Central memory CD4-positive, alpha-beta T cell (primary cell): ENCODE measurements at places on chromosomes 2 and 18.

DNA sequence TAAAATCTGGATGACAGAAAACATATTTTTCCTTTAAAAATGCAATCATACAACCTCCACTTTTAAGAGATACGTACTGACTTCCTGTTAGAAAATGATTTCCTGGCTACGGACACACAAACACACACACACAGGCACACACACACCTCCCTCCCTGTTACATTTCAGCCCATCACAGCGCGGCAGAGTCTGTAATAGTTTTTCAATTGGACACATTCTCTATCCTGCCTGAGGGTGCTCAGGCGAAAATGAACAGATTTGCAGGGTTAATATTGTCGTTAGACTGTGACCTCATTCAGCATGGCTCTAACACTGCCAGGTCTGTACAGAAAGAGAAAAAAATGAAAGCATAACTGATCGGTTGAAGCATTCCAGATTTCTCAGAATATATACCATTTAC lies 45.0 kb downstream of the KCTD1 start:
- no peak for DNase-seq

GRCh38 chr18:37380546-37381110 lies 185.0 kb downstream of the CELF4 start:
- no peak for DNase-seq

DNA sequence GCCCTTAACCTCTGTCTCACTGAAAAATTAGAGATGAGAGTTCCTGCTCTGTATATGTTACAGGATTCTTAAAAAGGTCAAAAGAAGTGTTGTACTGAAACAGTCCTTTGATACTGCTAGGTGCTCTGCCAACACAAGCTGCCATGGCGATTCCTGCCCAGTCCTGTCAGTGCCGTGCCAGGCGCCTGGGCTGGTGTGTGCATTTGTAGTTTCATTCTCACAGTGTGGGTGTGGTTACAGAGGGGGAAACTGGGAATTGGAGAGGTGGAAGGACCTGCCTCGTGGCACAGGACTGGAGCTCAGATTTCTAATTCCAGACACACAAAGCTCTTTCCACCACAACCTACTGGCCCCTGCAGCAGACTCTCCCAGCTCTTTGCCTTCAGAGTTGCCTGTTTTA lies 122.3 kb upstream of the RAB6C start:
- no peak for DNase-seq

- no peak for DNase-seq
Measured at GRCh38 chr18:22451796-22452195, 34.1 kb upstream of the CTAGE1 start.

DNA sequence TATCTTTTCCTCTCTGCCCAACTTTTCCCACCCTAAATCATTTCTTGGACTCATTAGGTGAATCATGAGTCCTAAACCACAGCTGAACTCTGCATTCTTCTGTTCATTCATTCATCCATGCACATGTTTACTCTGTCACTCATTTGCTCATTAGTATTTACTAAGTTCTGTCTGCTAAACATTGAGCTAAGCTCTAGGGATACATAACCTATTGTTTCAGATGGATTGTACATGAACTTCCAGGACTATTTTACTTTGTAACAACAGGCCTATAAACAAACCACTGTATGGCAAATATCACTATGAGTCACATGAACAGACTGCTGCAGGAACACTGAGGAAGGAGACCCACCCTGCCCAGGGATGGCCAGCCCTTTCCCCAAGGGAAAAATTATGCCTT lies 14.6 kb upstream of the DYNC2LI1 start:
- DNase-seq, result no peak

DNA sequence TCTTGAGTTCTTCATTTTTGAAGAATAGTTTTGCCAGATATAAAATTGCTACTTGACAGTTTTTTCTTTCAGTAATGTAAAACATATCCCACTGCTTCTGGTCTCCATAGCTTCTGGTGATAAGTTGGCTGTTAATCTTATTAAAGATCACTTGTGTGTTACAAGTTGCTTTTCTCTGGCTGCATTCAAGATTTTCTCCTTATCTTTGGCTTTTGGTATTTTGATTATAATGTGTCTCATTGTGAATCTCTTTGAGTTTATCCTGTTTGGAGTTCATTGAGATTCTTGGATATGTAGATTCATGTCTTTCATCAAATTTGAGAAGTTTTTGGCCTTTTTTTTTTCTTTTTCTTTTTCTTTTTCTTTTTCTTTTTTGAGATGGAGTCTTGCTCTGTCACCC lies 20.2 kb upstream of the ADNP2 start:
- DNase-seq, result no peak
